Activated naive CD8-positive, alpha-beta T cell treated with anti-CD3 and anti-CD28 coated beads for 36 hours (primary cell): ENCODE measurements at places on chromosomes 4 and X.

DNA sequence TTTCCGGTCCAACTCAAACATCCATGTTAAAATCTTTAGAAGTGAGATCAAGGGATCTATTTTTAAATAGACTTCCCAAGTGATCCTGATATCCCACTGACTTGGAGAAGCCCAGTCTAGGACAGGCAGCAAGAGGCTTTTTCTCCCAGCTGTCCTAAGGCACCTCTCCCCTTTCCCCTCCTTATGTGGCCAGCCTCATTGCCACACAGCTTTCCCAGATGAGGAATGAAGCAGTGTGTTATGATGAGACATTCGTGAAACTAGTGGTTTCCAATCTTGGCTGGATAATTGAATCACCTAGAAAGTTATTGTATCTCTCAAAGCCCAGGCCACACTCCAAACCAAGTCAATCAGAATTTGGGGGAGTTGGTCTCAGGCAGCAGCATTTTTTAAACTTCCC lies 16.8 kb upstream of the HSD17B13 start:
- no peak for DNase-seq

- no peak for DNase-seq
Observed at GRCh38 chr4:184863916-184864315, 38.1 kb upstream of the ACSL1 start.

- DNase-seq, result no peak
Observed at GRCh38 chrX:69142788-69143469, 22.3 kb downstream of the PJA1 start.

GRCh38 chrX:22053481-22053880 lies 21.4 kb downstream of the PHEX start:
- DNase-seq, result no peak

GRCh38 chr4:1767770-1768366 lies 25.2 kb upstream of the FGFR3 start:
- no peak for DNase-seq

DNA sequence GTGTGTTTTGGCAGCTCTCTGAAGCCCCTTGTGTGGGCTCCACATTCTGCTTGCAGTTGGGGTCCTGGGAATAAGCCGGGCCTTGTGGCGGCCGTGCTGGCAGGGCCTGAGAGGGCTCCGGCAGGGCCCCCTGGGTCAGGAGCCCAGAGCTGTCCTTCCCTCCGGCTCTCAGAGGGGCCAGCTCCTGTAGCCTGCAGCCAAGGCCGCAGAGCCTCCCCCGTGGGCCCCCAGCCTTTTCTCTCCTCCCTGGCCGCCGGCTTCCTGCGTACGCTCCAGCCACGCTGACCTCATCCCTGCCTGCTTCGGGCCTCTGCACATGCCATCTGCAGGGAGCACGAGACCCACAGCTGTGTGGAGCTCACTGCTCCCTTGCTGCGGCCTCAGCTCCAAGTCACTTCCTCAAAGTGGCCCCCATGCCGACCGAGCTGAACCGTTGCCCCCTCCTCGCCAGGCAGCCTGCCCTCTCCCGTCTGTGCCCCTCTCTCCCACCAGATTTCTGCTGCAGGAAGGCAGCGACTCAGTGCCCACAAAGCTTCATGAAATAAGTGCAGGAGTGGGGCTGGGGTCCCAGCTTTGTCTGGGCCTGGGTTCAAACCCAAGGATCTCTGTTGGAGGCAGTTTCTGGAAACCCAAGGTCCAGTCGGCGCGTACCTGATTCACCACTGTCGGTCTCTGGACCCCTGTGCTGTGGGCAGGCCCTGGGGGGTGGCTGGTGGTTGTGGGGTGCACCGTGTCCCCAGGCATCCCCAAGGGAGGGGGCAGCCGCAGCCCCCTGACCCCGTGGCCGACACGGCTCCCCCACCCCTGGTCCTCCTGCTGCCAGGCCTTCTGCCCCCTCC lies 57.1 kb upstream of the NKX1-1 start:
- no peak for DNase-seq

DNA sequence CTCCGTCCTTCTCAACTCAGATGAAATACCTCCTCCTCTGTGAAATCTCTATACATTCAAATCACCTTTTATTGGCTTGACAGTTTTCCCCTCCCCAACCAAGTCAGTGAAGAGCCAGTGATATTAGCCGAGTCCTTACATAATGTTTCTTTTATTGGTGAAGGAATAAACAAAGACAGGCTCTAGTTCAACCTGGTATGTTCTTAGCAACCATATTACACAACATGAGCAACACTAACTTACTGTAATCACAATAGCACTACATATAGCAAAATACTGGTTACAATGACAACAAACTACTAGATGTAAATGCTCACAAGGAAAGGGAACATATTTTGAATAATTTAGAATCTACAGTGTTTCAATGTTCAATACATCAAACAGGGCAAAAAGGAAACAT lies 19.9 kb downstream of the DHX15 start:
- DNase-seq, result no peak

- DNase-seq, result no peak
Observed at GRCh38 chr4:89069481-89069880, 12.5 kb upstream of the FAM13A start.

DNA sequence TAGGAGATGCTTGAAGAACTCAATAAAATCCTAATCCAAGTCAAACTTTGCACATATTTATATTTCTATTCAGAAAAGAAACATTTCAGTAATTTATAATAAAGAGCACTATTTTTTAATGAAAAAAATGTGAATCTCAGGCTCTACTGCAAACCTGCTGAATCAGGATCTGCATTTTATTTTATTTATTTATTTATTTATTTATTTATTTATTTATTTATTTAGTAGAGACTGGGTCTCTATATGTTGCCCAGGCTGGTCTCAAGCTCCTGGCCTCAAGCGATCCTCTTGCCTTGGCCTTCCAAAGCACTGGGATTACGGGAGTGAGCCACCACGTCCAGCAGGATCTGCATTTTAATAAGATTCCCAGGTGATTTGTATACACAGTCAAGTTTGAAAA lies 16.0 kb downstream of the SUPT20HL1 start:
- no peak for DNase-seq

- no peak for DNase-seq
Observed at GRCh38 chr4:1600811-1601532, 83.1 kb downstream of the FAM53A start.
